Progenitor cell of endocrine pancreas (in vitro differentiated cells): ENCODE measurements at places on chromosomes 2 and 18.

DNA sequence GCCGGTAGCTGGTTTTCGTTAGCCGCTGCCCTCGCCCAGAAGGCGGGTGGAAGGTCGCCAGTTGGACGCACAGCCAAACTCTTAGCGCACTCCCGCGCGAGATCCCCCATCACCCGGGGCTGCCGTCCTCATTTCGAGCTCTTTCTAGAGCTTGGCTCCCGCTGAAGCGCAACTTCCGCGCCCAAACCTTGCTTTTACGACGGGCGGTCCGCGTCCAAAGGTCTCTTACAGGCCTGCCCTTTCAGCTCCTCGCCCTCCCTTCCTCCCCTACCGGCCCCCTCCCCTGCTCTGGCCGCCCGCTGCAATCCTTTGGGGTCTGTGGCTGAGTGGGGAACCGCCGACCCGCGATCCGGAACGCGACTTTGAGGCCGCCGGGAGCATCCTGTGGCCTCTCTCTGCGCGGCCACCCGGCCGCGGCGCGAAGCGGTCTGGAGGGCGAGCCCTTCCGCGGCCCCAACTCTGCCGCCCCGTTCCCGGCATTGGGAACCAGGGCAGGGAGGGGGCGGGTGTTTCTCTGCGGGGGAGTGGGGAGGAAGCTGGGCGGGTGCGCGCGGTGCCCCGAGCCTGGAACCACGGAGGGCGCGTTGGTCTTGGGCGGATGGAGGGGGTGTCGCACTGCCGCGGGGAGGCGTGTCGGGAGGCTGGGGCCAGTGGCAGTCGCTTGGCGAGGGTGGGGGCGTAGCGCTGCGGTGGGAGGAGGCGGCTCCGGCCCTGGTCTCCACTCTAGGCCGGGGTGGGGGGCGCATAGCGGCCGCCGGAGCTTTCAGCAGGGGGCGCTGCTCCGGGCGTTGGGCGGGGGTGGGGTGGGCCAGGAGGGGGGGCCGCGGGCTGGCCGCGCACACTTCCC lies at the start of gene GDF7:
GDF7 (plus strand) TSS at position 841 of the 847 bp plus-strand sequence. CDS start 96 bp downstream, outside the sequence.
- DNase-seq = no peak

- DNase-seq = no peak
Observed at GRCh38 chr2:217327953-217328621, 468.2 kb upstream of the TNP1 start.

DNA sequence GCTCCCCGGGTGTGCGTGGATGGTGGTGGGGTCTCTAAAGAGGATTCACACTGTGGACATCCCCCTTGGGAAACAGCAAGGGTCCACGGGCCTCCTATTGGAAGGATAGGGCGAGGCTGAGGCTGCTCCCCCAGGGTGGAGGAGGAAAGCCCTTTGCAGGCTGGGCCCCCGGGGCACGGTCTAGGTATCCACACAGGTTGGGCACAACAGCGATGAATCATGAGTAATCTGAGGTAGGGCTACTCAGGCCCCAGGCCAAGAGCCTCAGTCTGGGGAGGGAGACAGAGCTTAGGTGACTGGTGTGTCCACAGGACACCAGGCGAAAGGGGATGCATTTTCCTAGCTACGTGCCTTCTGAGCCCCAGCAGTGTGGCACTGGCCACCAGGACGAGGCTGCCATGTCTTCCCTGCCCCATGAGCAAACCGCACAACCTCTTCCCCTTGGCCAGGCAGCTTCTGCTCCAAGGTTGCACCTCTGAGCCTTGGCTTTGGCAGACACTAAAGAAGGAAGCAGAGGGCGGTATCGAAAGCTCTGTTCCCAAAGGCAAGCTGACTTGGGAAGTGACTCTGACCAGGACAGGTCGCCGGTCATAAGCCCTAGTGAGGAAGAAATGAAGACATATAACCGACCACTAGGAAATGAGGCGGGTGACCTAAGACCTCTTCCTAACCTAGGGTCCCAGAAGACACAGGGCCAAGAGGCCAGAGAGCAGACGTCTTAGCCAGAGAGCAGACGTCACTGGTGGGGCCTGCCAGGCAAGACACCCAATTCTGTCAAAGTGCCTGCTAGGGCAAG lies 14.6 kb upstream of the SEMA4C start:
- no peak for DNase-seq

DNA sequence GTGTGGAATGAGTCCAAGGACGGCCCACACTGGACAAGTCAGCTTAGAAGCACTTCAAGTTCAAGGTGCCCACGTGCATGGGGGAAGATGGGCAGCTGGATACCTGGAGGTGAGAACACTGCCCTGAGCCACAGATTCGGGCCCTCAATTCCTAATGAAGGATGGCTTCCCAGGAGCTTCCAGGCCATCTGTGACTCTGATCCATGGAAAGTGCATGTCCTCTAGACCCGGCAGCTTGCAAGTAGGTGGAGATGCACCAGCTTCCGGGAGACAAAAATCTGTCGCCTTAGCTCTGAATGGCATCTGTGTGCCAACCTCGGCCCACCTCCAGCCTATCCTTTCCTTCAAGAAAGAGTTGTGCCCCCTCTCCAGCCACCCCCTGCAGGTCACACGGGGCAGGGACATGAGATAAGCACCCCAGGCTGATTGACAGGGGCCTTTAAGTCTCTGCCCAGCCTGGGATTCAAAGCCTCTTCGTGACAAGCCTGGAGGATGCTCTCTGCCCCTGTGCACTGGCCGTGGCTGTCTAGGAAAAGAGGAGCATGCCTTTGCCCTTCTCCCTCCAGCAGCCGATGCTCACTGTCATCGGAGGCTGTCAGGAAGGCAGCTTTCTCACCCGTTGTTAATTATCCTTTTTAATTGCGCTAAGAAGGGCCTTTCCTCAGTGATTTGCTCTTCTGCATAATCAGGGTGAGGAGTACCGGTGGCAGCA lies 65.5 kb downstream of the BIN1 start:
- DNase-seq = no peak

DNA sequence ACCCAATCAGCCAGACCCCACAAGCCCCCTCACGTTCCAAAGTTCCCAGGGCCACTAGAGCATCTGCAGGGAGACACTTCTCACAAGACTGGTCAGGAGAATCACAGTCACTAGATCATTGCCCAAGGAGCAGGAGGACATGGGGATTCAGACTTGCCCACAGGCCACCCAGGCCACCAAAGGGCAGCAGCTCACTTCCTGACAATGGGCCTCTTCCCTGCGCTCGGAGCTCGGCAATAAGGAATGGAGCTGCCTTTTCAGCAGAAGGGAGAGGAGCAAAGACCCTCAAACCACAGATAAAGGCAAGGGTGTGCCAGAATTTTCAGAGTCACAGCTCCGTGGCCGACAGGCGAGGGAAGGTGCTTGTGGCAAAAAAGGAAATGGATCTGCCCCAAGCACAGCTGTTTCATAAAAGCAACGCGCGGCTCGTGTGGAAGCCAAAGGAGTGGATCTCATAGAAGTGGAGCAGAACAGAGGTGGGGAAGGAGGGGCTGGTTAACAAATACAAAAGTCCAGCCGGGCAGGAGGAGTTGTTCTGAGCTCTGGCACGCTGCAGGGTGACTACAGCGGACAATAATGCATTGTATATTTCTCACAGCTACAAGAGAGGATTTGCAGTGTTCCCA lies 72.1 kb downstream of the EDAR start:
- no peak for DNase-seq

DNA sequence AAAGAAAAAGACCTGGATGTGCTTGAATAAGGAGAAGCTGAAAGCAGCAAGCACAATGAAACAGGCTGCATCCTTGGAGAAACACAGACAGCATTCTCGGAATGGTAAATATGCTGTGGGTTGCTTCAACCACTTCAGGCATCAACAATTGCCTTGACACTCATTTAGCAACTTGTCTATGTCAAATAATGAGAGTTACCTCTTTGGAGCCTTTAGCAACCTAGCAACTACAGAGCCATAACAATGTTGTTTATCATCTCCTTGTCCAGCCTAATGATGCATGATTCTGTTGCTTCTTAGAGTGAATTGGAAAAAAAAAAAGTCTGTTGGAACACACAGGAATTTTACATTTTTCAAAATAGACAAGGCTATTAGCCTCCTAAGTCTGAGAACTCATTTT lies 410.6 kb downstream of the PIK3C3 start:
- DNase-seq = no peak
